ENCODE measurements at places on chromosomes 5 and 9. TPM values are rescaled to one million over a fixed set of nuclear protein-coding genes. Genes with fewer than 3 reads are reported as not detected.

- peaks cover 15% of the 10 kb centered on the region for H3K4me1 ChIP-seq
- DNase-seq, result no peak
Measured at GRCh38 chr9:88521308-88521707, 13.7 kb upstream of the NXNL2 start.

- H3K27ac ChIP-seq, result no peak overlapping the region
- no peak for DNase-seq
- H3K36me3 ChIP-seq, result no peaks in the 10 kb centered on the region
- H3K4me1 ChIP-seq, result no peaks in the 10 kb centered on the region
- no peaks in the 10 kb centered on the region for H3K27me3 ChIP-seq
Measured at GRCh38 chr5:180171568-180172094, 37.4 kb downstream of the RASGEF1C start.

- no peaks in the 10 kb centered on the region for H3K36me3 ChIP-seq
- peaks cover 11% of the 10 kb centered on the region for H3K4me1 ChIP-seq
- H3K27me3 ChIP-seq, result no peaks in the 10 kb centered on the region
- H3K4me3 ChIP-seq, result no peak overlapping the region
- no peak for DNase-seq
- H3K27ac ChIP-seq, result no peak overlapping the region
Measured at GRCh38 chr9:135506327-135507103, 6.0 kb downstream of the MRPS2 start.

DNA sequence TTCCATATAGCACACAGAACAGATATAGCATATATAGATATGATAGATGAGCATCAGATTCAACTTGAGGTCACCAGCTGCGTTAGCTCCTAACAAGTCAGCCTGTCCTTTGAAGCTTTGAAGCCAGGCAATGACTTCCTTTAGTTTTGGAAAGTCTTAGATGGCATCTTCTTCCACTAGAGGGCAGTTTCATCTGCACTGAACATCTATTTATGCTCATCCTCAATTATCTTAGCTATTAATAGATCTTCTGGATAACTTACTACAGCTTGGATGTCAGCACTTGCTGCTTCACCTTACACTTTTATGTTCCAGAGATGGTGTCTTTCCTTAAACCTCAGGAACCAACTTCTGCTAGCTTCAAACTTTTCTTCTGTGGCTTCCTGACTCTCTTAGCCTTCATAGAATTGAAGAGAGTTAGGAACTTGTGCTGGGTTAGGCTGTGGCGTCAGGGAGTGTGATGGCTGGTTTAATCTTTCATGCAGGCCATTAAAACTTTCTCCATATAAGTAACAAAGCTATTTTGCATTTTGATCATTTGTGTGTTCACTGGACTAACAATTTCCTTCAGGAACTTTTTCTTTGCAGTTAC is 1401.4 kb downstream of the EFNA5 start:
- no peaks in the 10 kb centered on the region for H3K36me3 ChIP-seq
- no peaks in the 10 kb centered on the region for H3K4me1 ChIP-seq
- DNase-seq, result peak; percentile 50
- H3K27ac ChIP-seq, result no peak overlapping the region

MAST4 gene
- 6.5 TPM for polyA plus RNA-seq

All from GM23248 (cell line).